ENCODE measurements at places on chromosomes 2 and 18. TPM values are rescaled to one million over a fixed set of nuclear protein-coding genes. Genes with fewer than 3 reads are reported as not detected.

DNA sequence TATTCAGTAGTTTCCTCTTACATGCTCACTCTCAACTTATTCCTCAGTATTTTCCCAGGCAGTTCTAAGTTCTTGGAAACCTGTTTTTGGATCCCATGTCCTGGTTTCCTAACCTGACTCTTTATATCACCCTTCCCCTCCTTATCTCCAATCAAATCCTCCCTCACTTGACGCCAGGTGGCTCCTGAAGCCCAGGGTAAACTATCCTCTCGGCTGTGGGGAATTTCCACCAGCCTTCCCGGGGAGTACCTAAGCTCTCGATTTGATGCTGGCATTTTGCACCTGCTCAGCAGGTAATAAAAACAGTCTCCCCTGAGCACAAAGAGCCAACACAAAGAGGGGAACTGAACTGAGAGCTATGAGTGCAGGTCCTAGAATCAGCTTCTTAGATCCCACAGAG, 538.0 kb downstream of the SLC4A3 start:
- no peak for DNase-seq

MOGAT1 gene
- total RNA-seq, result 0.38 TPM

DNA sequence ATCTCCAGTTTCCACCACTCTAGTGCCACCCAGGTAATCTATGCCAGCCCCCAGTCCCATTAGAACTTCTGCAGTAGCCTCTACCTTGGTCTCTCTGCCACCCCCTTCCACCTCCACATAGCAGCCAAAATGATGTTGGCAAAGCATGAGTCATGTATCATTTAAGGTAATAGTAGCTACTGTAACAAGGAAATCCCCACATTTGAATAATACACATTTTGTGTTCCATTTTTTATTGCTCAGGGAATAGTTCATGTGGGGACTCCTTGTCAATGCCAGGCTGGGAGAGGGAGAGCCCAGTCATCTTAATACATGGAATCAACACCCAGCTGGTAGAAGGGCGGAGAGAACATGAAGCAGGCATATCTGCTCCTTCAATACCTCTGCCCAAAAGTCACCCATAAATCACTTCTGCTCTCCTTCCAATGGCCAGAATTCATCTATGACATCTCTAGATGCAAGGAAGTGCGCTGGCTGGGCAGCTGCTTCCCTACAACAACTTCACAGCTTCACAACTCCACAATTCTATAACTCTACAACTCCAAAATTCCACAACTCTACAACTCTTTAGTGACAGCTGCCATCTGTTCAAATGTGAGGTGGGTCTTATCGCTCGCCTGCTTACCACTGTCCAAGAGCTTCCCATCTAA, 70.6 kb upstream of the GLS start:
- DNase-seq, result no peak

MPV17 gene
- total RNA-seq, result 48.0 TPM

DNA sequence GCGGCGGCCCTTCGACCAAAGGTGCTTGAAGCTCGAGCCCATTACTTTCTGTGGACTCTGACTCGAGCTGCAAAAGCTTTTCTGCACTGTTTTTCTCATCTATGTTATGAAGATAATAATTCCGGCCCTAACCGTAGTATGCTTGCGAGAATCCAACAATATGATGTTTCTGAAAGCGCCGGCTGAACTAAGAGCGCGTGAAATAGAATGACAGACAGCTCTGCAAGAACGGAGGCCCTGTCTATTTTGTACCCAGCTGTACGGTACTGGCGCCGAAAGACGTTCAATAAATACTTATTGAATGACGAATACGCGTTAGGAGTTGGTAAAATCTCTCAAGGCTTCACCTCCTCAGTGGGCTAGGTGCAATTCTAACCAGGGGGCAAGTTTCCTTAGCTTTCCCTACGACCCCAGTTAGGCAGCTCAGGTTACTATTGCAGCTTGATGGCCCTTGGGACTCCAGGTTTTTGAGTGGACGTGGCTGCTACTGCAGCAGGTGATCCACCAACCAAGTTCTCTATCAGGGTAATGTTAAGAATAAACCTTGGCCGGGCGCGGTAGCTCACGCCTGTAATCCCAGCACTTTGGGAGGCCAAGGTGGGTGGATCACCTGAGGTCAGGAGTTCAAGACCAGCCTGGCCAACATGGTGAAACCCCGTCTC, 570 bp downstream of the SCRN3 start:
- no peak for DNase-seq

DNA sequence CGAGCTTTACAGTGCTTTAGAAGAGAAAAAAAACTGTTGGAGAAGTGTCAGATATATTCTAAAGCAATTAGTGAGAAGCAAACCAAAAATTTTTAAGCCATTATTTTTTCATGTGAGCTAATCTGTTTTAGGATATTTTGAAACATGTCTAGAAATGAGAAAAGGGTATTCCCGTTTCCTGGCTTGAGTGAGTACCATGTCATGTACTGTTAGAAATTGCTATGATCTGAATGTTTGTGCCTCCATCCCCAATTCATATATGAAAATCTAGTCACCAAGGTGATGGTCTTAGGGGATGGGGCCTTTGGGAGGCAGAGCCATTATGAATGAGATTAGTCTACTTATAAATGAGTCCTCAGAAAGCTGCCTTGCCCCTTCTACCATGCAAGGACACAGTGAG, 493.3 kb upstream of the GCFC2 start:
- DNase-seq, result no peak

IL1F10 gene
- not detected for total RNA-seq

NYAP2 gene
- total RNA-seq, result not detected

BMP10 gene
- 0.35 TPM for total RNA-seq

GRCh38 chr2:238428866-238429265, 2.1 kb downstream of the ASB1 start:
- no peak for DNase-seq

GRCh38 chr18:9914584-9915290, 921 bp downstream of the VAPA start:
- DNase-seq, result peak; percentile 89

DNA sequence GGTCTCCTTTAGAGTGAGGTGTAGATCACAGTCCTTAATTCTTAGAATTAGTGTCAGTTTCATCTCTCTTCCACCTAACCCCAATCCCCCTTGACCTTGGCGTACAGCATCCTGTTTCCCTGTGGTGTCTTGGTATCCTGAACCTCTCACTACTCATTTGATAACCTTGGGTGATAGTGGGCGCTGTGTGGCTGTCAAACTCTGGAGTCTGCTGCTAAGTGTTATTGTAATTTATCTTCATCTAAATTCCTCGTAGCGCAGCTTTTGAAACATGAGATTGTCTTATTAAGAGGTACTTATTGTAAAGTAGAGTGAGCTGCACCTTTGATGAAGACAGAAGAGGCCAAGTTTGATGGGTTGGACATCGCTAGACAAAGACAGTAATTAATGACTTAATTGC, 222.6 kb upstream of the SPRED2 start:
- DNase-seq, result no peak

- no peak for DNase-seq
Observed at GRCh38 chr2:144015655-144016245, 504.2 kb downstream of the ZEB2 start.

Data from Right ventricle myocardium inferior (tissue), 1 donor.